ENCODE measurements at places on chromosomes 5 and 9.

DNA sequence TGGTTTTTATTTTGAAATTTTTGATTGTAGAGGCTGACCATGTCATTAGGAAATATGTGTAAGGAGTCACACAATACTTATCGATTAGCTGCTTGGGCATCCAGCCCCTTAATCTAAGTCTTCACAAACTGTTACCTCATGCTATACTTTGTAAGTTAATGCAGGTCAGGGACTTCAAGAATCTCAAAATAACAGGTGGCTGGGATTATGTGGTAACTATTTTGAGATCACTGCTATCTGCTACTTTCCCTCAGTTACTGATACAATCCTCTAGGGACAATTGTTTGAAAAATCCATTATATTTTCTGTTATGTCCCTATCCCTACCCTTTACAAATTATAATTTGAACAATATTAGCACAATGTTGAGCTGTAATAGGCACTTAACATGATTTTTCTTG, 21.7 kb downstream of the FTMT start:
- DNase-seq: no peak

GRCh38 chr9:99241106-99241505, 19.0 kb downstream of the SEC61B start:
- no peak for DNase-seq

DNA sequence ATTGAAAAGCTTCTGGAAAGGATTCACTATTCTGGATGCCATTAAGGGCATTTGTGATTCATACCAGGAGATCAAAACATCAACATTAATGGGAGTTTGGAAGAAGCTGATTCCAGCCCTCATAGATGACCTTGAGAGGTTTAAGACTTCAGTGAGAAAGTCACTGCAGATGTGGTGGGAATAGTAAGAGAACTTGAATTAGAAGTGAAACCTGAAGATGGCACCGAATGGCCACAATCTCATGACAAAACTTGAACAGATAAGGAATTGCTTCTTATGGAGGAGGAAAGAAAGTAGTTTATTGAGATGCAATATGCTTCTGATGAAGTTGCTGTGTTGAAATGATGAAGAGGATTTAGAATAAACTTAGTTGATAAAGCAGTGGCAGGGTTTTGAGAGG, 254.6 kb upstream of the SLC24A2 start:
- no peak for DNase-seq

DNA sequence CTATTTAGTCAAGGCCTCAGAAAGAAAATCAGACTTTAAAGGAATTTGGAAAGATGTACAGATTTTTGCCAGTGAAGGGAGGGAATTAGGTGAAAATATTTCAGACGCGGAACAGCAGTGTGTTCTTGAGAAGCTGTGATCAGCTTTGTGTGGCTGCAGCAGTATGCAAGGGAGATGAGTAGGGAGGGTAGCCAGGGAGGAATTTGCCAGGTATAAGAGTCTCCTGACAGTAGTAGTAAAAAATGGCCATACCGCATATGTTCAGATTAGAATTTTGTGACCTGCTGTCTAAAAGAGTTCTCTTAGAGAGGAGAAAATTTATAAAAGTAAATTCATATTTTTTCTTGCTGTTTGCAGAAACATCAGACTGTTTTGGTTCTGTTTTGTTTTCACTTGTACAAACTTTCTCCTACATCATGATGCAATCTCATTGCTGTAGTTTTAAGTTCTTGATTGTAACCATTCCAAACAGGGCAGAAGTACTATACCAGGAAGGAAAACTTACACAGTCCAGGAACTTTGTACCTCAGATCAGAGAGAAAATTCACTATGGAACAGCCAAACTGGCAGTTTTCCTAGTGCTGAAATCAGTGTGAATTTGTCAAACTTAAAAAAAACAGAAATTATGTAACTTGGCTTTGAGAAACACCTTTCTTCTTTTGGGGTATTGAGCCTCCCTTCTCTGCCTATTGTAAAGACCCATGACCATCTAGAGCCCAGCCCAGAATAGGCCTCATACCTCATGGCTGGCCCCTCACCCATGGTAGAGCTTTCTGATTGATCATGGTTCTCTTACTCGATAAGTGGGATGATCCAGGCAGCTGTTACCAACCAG, 78.4 kb upstream of the NR3C1 start:
- DNase-seq: no peak

GRCh38 chr5:2852446-2852845, 101.0 kb upstream of the IRX2 start:
- DNase-seq: no peak

GRCh38 chr5:149583394-149583793, 2.1 kb downstream of the ARHGEF37 start:
- DNase-seq: no peak

GRCh38 chr5:54309691-54310432, 511 bp downstream of the ARL15 start:
- DNase-seq: peak; percentile 8

GRCh38 chr9:90898228-90898627, 96.6 kb downstream of the SYK start:
- no peak for DNase-seq

DNA sequence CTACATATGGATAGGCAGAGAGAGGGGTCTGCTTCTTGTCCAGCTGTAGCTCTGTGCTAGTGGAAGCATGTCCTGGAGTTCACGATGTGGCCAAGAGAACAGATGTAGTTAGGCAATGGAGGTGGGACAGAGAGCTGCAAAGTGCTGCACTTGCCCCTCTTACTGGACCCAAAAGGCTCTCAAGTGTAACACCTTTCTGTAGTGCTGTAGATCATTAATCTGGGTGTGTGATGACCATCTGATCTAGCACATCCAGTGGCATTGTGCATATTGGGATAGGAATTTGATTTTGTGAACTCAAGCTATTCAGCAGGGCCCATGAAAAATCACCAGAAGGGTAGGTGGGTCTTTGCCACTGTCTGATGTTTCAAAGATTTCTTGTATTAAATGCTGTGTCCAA, 151.4 kb downstream of the KDM4C start:
- DNase-seq: no peak

- no peak for DNase-seq
These were observed 77.2 kb upstream of the ABCA1 start for GRCh38 chr9:105005186-105005585.

GRCh38 chr5:141973871-141974595, 5.1 kb downstream of the RNF14 start:
- no peak for DNase-seq

GRCh38 chr9:133609311-133610098, at the start of gene FAM163B:
FAM163B (minus strand) TSS chr9:133609389; CDS start chr9:133580223, 29,166 bp downstream.
- DNase-seq: no peak

- no peak for DNase-seq
These were observed 6.7 kb upstream of the WNT8A start for GRCh38 chr5:138077064-138077696.

- no peak for DNase-seq
These were observed 9.7 kb downstream of the ICE1 start for GRCh38 chr5:5432020-5432707.

GRCh38 chr9:112670991-112671625, 46.8 kb downstream of the INIP start:
- DNase-seq: no peak

DNA sequence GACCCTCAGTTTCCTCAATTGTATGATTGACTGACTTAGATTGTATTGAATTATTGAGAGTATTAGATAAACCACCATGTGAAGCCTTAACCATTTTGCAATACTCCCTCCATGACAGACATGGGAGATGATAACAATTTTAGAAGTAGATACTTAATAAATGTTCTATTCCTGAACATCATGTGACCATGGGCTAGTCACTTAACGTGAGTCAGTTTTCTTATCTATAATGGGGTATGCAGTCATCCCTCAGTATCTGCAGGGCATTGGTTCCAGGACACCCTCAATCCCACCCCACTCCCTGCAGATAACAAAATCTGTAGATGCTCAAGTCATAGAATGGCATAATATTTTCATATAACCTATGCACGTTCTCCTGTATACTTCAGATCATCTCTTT, 31.0 kb downstream of the SNX18 start:
- DNase-seq: no peak

DNA sequence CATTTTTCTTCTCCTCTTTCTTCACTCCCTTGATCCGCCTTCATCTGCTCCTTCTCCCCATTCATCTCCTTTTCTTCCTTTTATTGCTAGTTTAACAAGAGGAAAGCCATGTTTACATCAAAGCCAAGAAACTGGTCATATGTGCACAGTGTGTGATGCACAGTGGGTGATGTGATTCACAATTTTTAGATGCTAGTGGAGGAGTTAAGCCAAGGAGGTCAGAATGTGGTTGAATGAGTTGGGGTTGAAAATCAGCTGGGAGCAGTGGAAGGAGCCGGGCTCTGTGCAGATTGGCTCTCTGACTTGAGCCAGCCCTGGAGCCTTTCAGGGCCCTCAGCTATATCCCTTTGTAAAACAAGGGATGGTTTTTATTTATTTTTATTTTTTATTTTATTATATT, 7.3 kb downstream of the ACER2 start:
- DNase-seq: no peak

- no peak for DNase-seq
These were observed 1.7 kb upstream of the AGTPBP1 start for GRCh38 chr9:85743275-85744128.

GRCh38 chr5:123751670-123752069, 239.7 kb downstream of the CSNK1G3 start:
- DNase-seq: no peak

GRCh38 chr9:35658137-35658967, at the start of gene CCDC107:
CCDC107 (plus strand) TSS chr9:35658292; CDS start chr9:35658380, 88 bp downstream.
- peak; percentile 58 for DNase-seq
